ENCODE measurements at places on chromosomes 12 and 14. TPM values are rescaled to one million over a fixed set of nuclear protein-coding genes. Genes with fewer than 3 reads are reported as not detected.

Gene DEPDC4
- total RNA-seq: not detected

Gene KRT78
- total RNA-seq: not detected

DNA sequence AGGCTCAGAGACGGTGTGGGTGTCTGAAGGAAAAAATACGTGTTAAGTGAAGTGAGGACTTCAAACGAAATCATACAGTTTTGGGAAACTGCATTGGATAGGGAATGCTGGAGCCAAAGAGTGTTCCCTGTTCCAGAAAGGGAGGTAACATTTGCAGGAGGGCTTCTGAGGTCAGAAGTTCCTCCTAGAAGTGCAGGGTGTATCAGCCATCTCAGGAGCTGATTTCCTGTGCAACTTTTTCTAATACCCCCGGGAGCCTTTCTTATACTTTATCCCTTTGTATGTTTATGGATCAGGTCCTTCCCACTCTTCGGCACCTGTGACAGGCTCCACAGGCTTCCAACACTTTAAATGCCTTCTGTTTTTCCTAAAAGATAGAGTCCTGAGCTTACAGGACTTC, 24.9 kb downstream of the ZNF664 start:
- H3K27ac ChIP-seq: peak overlapping the region; percentile 52
- no peaks in the 10 kb centered on the region for H3K27me3 ChIP-seq
- H3K4me3 ChIP-seq: no peak overlapping the region
- H3K36me3 ChIP-seq: peaks cover 24% of the 10 kb centered on the region
- no peak for DNase-seq

Gene NPFF
- not detected for total RNA-seq

DNA sequence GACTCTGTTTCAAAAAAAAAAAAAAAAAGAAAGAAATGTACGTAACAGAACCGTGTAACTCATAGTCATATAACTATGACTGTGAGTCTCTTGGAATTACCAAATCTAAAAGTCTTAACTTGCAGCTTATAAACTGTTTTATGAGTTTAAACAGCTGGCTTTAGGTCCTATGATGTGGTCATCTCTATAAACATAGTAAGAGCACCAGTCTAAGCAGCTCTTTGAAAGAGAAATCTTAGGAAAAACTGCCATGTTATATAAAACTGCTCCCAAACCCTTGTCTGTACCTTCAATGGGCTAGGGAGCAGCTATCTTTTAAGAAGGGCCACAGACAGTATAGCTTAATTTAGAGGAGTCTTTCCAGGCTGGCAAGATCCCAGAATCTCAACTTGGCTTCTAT, 115.5 kb upstream of the AEBP2 start:
- H3K4me1 ChIP-seq: no peaks in the 10 kb centered on the region
- peaks cover 15% of the 10 kb centered on the region for H3K36me3 ChIP-seq
- no peak overlapping the region for H3K27ac ChIP-seq
- DNase-seq: no peak
- no peak overlapping the region for H3K4me3 ChIP-seq

Gene KMT2D
- 49.1 TPM for total RNA-seq

Gene MFAP5
- 104 TPM for total RNA-seq

Gene GPR162
- total RNA-seq: 0.44 TPM

Gene PPP4R4
- total RNA-seq: 0.75 TPM

GRCh38 chr14:104138098-104138717, at the start of gene KIF26A:
KIF26A (plus strand) TSS chr14:104138587; CDS start chr14:104138723, 136 bp downstream.
- peak within 1 kb of the TSS; percentile 66 for H3K27ac ChIP-seq
- peaks cover 50% of the 10 kb centered on the region for H3K4me1 ChIP-seq
- H3K36me3 ChIP-seq: no peaks in the 10 kb centered on the region
- H3K27me3 ChIP-seq: peaks cover 14% of the 10 kb centered on the region
- peak within 1 kb of the TSS; percentile 64 for H3K4me3 ChIP-seq

DNA sequence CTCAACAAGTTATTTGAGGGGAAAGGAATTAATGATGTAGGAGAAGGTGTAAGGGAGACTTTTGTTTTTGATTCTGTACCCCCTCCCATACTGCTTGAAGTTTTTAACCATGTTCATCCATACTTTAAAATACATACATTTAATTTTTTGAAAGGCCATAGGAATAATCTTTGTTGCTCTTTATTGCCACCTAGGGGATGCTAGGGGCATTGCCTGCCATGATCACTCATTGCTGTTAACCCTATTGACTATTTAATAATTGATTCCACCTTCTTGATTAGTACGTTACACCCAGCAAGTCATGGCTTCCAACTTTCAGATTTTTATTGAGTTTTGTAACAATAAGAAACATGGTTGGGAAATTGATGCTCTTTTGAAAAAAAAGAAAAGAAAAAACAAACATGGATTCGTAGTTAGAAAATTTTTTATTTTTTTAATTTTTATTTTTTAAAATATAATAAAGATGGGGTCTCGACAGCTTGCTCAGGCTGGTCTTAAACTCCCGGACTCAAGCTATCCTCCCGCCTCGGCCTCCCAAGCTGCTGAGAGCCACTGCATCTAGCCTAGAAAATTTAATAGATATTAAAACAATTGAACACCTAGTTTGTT, 8.5 kb upstream of the PRKAB1 start:
- H3K4me1 ChIP-seq: no peaks in the 10 kb centered on the region
- no peaks in the 10 kb centered on the region for H3K27me3 ChIP-seq
- DNase-seq: no peak

- H3K36me3 ChIP-seq: peaks cover 29% of the 10 kb centered on the region
- no peak overlapping the region for H3K4me3 ChIP-seq
These were observed 33.7 kb downstream of the FGFR1OP2 start for GRCh38 chr12:26971963-26972362.

- H3K4me3 ChIP-seq: no peak overlapping the region
- H3K27me3 ChIP-seq: no peaks in the 10 kb centered on the region
- no peaks in the 10 kb centered on the region for H3K36me3 ChIP-seq
- H3K4me1 ChIP-seq: no peaks in the 10 kb centered on the region
- no peak for DNase-seq
These were observed 5.8 kb downstream of the KTN1 start for GRCh38 chr14:55585854-55586253.

DNA sequence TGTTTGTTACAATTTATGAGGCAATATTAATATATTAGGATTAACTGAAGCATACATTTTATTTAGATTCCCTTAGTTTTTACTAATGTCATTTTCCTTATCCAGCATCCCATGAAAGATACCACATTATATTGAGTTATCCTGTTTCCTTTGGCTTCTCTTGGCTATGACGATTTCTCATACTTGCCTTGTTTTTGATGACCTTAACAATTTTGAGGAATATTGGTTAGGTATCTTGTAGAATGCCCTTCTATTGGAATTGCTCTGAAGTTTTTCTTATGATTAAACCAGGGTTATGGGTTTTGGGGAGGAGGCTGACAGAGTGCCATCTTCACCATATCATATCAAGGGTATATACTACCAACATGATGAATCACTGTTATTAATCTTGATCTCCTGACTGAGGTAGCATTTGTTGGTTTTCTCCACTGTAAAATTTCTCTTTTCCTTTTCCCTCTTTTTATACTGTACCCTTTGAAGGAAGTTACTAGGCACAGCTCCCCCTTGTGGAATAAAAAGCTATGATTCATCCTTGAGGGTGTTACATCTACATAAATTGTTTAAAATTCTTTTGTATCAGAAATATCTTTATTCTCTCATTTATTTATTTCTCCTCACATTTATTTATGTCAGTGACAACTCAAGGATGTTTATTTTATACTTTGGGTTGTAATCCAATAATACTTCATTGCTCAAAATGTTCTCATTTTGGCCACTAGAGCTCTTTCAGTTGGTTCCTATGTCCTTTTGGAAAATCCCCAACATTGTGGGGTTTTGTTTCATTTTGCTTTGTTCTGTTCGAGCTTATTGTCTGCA, 239.0 kb downstream of the SLC16A7 start:
- no peak overlapping the region for H3K27ac ChIP-seq
- H3K4me3 ChIP-seq: no peak overlapping the region
- no peak for DNase-seq
- no peaks in the 10 kb centered on the region for H3K27me3 ChIP-seq
- H3K36me3 ChIP-seq: no peaks in the 10 kb centered on the region

Gene JAG2
- 17.3 TPM for total RNA-seq

- H3K4me3 ChIP-seq: no peak overlapping the region
- H3K27me3 ChIP-seq: no peaks in the 10 kb centered on the region
- no peak for DNase-seq
- no peaks in the 10 kb centered on the region for H3K4me1 ChIP-seq
- no peaks in the 10 kb centered on the region for H3K36me3 ChIP-seq
These were observed 64.5 kb downstream of the TESC start for GRCh38 chr12:117034701-117035151.

DNA sequence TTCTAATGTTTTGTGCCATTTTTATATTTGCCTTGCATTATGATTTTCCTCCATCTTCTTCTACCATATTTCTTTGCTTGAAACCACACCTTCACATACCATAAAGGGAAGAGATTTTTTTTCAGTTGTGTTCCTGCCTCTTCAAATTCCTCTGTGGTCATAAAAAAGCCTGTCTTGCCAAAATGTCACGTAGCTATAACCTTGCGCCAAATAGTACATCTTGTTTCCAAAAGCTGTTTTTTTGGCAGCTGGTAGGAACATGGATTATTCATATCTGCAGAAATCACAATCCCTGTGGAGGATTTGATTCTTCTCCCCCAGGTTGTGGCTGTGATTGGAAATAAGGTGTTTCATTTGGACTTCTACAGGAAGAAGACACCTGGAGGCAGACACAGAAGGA, 133.6 kb upstream of the SLC35F4 start:
- peaks cover 6% of the 10 kb centered on the region for H3K4me1 ChIP-seq
- H3K27ac ChIP-seq: no peak overlapping the region
- H3K27me3 ChIP-seq: no peaks in the 10 kb centered on the region
- DNase-seq: no peak

- H3K36me3 ChIP-seq: no peaks in the 10 kb centered on the region
- H3K27me3 ChIP-seq: no peaks in the 10 kb centered on the region
- no peak overlapping the region for H3K27ac ChIP-seq
These were observed 30.8 kb downstream of the GALNT4 start for GRCh38 chr12:89493670-89494302.

GRCh38 chr14:56357428-56357827, 222.2 kb upstream of the TMEM260 start:
- no peak overlapping the region for H3K4me3 ChIP-seq
- no peaks in the 10 kb centered on the region for H3K4me1 ChIP-seq
- H3K36me3 ChIP-seq: no peaks in the 10 kb centered on the region
- H3K27ac ChIP-seq: no peak overlapping the region

DNA sequence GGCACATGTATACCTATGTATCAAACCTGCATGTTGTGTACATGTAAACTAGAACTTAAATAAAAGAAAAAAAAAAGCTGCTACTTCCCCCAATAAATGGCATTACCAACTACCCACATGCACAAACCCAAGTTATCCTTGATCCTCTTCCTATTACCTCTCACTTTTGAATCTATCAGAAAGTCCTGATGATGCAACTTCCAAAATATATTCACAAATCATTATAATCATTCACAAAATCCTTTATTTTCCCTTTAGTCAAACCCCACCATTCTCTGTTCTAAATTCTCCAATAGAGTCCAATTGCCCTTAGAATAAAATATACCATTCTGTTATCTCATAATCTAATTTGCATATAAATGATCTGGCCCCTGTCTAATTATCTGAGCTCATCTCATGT, 92.0 kb downstream of the PLEKHG7 start:
- no peak overlapping the region for H3K27ac ChIP-seq
- no peaks in the 10 kb centered on the region for H3K4me1 ChIP-seq
- H3K27me3 ChIP-seq: no peaks in the 10 kb centered on the region
- no peak overlapping the region for H3K4me3 ChIP-seq
- no peak for DNase-seq

GRCh38 chr12:89999699-90000505, 291.3 kb upstream of the ATP2B1 start:
- no peak overlapping the region for H3K27ac ChIP-seq
- no peaks in the 10 kb centered on the region for H3K36me3 ChIP-seq
- H3K27me3 ChIP-seq: no peaks in the 10 kb centered on the region
- DNase-seq: no peak
- H3K4me3 ChIP-seq: no peak overlapping the region

Gene TAS2R10
- not detected for total RNA-seq

Gene ASB2
- 115 TPM for total RNA-seq

- no peak overlapping the region for H3K27ac ChIP-seq
- DNase-seq: no peak
- H3K4me3 ChIP-seq: no peak overlapping the region
- H3K4me1 ChIP-seq: no peaks in the 10 kb centered on the region
These were observed 86.0 kb downstream of the SLCO1A2 start for GRCh38 chr12:21248679-21249078.

Gene LHX5
- total RNA-seq: not detected

Measured in right atrium auricular region (tissue), 2 donors.